Activated CD4-positive, alpha-beta memory T cell treated with anti-CD3 and anti-CD28 coated beads, Interleukin-2, amount 10 ng/mL, durations not matched to agents 7 days and 5 days (primary cell): ENCODE measurements at places on chromosomes 4 and X. TPM values are rescaled to one million over a fixed set of nuclear protein-coding genes. Genes with fewer than 3 reads are reported as not detected.
A peak's percentile ranks its signal among the peaks of the same experiment; 100 is the strongest.

- DNase-seq, result no peak
Measured at GRCh38 chr4:188299161-188299560, 159.9 kb downstream of the TRIML1 start.

DNA sequence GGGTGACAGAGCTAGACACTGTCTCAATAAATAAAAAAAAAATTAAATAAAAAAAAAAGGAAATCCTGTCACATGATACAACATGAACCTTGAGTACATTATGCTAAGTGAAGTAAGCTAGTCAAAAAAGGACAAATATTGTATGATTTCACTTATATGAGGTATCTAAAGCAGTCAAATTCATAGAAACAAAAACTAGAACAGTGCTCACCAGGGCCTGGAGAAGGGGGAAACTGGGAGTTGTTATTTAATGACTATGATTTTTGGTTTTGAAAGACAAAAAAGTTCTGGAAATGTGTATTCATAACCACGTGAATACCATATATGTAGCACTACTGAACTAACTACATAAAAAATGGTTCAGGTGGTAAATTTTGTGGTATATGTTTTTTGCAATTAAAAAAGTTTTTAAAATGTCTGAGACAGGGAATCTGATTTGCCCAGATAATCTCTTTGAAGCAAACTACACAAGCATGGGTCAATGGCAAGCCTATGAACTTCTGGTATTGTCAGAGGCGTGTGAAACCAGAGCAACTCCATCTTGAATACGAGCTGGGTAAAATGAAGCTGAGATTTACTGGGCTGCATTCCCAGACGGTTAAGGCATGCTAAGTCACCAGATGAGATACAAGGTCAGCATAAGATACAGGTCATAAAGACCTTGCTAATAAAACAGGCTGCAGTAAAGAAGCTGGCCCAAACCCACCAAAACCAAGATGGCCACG is 42.3 kb downstream of the ANAPC10 start:
- DNase-seq, result no peak

PCDH18 gene
- total RNA-seq, result 0.38 TPM

IL21 gene
- 2.8 TPM for total RNA-seq

DNA sequence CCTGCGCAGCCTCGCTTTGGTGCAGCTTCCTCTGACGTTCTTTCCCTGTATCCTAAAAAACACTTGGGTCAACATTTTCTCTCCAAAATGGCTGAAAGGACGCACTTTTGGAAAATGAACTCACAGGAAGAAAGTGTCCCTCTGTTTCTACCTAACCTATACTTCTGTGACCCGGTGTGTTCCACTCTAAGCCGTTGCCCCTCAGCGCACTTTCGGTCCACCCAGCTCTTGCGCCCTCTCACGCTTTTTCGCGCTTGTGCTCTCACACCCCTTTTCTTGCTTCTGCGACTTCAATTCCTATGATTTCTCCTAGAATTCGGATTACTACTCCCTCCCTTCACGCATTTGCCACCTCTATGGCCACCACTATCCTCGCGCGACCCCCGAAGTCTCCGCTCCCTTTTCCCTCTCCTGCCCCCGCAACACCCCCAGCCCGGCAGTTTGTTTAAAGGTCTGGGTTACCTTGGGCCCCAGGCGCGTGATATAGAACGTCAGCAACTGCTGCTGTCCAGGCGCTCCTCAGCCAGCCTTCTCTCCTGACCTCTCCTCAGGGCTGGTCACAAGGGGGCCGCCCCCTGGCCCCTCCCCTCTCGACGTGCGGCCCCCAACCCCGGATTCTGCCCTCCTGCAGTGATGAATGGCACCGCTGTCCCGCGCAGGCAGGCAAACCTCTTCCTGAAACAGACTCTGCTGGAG is at the start of gene USP51:
Gene USP51 (minus strand): TSS at position 535 of the 696 bp plus-strand sequence. CDS start 909 bp downstream, outside the sequence.
- DNase-seq, result no peak

NAA11 gene
- not detected for total RNA-seq

DNA sequence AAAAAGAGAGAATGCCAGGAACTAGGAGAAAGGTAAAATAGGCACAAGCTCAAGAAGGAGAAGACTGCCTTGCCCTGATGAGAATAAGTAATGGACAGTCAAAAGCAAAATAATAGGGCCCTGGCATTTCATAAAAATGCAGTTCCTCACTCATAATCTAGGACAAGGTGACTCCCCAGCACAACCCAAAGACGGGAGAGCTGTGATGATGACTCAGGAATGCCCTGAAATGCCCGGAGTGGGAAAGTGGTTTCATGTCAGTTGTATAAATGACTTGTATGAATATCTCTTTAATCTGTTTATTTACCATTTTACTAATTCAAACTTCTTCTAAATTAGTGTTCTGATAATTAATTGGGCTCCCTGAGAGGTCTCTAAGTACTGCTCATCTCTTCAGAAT is 28.8 kb upstream of the SETD7 start:
- DNase-seq, result no peak

AMOT gene
- total RNA-seq, result 0.35 TPM

CLDN24 gene
- total RNA-seq, result not detected

KIF4A gene
- total RNA-seq, result 34.0 TPM

DNA sequence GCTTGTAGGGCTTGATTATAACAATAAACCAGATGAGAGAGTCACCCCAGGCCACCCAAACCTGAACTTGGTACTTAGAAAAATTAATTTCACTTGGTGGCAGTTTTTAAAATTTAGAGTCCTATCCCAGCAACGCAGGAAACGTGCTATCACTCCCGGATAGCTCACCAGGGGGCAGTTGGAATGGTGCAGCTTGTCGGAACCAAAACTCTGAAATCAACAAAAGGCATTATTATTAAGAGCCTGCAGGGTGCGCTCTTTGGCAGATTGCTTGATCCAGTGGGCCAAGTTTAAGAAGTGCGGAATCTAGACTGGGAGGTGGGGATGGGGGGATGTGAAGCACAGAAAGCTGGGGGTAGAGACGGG is 2.4 kb downstream of the FRAS1 start:
- no peak for DNase-seq

SAP30 gene
- 27.5 TPM for total RNA-seq

FRMD7 gene
- not detected for total RNA-seq

DNA sequence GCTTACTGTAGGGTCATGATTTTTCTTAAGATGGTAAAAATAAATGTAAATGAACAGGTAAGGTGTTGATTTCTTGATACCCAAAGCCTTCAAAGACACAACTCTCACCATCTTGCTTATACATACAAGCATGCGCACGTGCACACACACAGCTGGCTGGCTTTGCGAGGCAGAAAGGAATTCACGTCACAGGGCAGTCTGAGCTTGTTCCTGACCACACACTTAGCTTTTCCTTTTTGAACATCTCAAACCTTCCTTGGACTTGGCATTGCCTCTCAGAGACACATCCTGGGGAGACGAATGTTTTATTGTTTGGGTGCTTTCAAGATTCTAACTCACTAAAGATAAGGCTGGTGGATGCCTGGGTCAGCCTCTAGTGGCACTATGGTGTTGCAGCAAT is 175.0 kb downstream of the NHS start:
- no peak for DNase-seq

- peak; percentile 31 for DNase-seq
Measured at GRCh38 chr4:138090150-138090917, 151.8 kb downstream of the SLC7A11 start.

DNA sequence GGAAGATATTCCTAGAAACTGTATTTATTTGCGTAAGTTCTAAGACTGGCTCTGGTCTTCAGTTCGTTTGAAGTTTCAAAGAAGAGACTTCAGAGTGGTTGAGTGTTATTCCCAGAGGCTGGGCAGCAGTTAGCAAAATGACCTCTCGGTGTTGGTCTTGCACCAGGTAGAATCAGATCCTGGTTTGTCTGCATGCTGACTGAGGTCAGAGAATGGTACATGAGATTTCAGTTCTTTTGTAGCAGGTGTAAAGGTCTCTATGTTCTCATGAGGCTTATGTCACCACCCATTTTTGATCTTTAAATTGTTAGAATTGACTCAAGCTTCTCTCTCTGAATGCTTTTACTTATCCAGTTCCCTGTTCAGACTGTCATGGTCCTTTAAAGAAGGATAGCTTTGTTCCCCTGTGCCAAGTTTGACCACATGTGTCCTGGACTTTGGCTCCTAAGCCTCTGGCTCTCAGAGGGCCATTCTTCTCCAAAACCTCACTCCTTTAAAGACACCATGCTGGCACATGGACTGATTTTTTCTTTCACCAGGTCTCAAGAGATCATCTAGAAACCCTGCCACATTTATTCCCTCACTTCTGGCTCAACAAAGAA is 355.8 kb upstream of the BOD1L1 start:
- DNase-seq, result no peak

GRCh38 chr4:120714417-120715010 is 208.0 kb downstream of the PRDM5 start:
- no peak for DNase-seq

FREM3 gene
- not detected for total RNA-seq
